Osteoblast (primary cell): ENCODE measurements at places on chromosomes 6 and 20.

GRCh38 chr6:111598181-111598580 lies 7.5 kb downstream of the TRAF3IP2 start:
- DNase-seq: no peak

DNA sequence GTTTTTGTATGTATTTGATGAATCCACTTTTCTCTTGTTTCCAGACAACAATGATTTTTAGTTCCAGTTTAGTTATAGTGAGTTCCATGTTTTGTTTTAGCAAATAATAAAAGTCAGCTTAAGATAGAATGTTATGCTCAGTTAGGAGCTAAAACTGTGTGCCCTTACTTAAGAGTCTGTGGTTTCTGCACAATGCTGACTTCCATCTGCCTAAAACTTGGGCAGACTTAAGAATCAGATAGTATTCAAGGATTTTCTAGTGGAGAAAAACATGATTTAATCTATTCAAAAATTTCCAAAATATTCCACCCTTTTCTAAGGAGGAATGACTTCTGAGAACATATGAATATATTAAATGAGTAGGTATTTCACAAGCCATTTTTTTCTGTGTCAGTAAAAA lies 32.8 kb downstream of the LAMA4 start:
- no peak for DNase-seq

GRCh38 chr20:48220033-48220633 lies 434.9 kb upstream of the SULF2 start:
- DNase-seq: peak; percentile 25

GRCh38 chr6:79607000-79607399 lies 24.1 kb upstream of the SH3BGRL2 start:
- DNase-seq: no peak

- DNase-seq: peak; percentile 94
Observed at GRCh38 chr20:6051505-6051904, 2.4 kb downstream of the LRRN4 start.

DNA sequence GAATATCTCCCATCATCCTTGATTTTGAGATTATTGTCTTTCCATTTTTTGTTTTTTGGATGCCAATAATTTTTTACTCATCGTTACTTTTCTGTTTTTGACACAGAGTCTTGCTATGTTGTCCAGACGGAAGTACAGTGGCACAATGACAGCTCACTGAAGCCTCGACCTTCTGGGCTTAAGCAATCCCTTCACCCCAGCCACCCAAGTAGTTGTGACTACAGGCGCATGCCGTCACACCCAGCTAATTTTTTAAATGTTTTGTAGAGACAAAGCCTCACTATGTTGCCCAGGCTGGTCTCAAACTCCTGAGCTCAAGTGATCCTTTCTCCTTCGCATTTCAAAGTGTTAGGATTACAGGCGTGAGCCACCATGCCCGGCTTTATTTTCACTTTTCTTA lies 602.4 kb upstream of the AGPAT4 start:
- DNase-seq: no peak

- DNase-seq: no peak
Observed at GRCh38 chr6:34106900-34107299, 39.0 kb downstream of the GRM4 start.

DNA sequence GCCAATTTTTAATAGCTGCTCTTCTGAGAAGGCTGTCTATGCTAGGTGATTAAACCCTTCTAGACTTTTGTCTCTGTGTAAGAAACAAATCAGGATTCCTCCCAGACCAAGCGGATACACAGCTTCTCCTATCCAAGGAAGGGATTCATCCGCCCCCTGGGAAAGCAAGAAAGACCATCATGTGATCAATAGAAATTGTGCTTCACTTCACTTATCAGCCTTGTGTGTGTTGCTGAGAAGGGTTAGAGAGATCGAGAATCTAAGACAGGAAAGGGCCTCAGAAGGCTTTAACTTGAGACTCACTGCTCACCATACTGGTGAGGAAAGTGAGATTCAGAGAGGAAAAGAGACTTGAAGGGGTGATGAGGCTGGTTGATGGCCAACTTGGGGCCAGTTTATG lies 1.5 kb downstream of the ABCC10 start:
- peak; percentile 86 for DNase-seq

GRCh38 chr6:30326526-30327231 lies at the start of gene TRIM39:
TRIM39 (plus strand) TSS chr6:30326927; CDS start chr6:30329318, 2,391 bp downstream.
- peak; percentile 97 for DNase-seq

DNA sequence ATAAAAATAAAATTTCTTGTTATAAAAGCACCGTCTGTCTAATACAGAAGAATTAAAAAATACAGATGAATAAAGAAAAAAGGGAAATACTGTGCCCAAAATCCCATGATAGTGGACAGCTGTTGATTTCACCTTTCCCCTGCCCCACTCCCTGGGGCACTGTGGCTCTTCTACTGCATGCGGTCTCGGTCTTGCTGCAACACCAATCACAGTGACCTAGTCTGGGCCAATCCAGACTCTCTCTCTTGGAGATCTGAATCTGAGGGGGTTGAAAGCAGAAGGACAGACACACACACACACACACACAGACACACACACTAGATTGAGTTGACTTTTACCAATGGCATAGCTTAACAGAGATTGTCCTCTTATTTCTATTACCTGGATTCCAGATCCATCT lies 70.5 kb upstream of the FYN start:
- DNase-seq: no peak

- no peak for DNase-seq
Observed at GRCh38 chr6:35681298-35681697, 7.4 kb downstream of the FKBP5 start.

DNA sequence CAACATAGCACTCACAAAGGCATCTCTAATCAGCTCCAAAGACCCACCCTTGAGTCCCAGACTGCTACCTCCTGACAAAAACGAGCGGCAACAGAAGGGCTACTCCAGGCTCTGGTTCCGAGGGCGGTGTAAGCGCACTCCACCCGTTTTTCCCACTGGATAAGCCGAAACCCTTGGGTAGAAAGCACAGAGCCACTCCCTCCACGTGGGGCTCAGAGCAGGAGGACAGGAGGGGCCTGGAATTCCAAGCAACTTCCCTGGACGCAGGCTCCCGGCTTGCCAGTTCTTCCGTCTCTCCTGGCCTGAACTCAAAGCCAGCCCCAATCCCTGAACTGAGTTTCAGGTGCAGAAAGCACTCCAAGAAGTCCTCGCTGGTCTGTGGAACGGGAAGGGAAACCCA lies 7.4 kb downstream of the GMEB2 start:
- DNase-seq: no peak

- peak; percentile 56 for DNase-seq
Observed at GRCh38 chr6:151692216-151692615, 115.3 kb upstream of the ESR1 start.

GRCh38 chr20:37336369-37337207 lies 9.4 kb upstream of the SRC start:
- peak; percentile 74 for DNase-seq

- no peak for DNase-seq
Observed at GRCh38 chr6:45491874-45492273, 114.1 kb upstream of the SUPT3H start.

GRCh38 chr6:41571021-41571780 lies 25.0 kb downstream of the FOXP4 start:
- peak; percentile 89 for DNase-seq

DNA sequence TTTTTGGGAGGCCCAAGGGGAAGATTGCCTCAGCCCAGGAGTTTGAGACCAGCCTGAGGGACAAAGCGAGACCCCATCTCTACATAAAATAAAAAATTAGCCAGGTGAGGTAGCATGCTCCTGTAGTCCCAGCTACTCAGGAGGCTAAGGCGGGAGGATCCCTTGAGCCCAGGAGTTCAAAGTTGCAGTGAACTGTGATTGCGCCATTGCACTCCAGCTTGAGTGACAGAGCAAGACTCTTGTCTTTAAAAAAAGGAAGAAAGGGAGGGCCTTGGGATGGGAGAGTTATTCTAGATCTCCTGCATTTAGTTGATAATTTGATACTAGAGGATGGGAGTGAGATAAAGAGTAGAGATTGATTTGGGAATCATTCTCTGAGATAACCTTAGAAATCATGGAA lies 68.1 kb downstream of the ITCH start:
- DNase-seq: no peak

GRCh38 chr6:170471491-170471890 lies 81.6 kb downstream of the PSMB1 start:
- DNase-seq: no peak

GRCh38 chr6:41674231-41675000 lies 36.1 kb downstream of the MDFI start:
- DNase-seq: peak; percentile 81

DNA sequence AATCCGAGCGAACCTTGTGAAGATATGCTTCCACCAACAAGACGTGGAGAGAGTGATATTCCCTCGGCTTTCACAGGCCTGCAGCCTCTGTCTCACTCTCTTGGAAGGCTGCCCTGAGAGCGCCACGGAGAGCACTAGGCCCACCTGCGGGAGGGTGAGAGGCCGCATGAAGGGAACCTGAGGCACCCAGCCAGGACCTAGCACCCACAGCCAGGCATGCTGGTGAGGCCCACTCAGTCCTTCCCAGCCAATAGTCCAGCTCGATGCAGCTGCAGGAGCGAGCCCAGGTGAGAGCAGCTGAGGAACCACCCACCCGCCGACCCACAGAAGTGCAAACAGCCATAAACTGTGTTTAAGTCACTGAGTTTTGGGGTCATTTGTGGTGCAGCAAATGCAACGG lies 227.2 kb downstream of the QKI start:
- DNase-seq: no peak

GRCh38 chr6:168129292-168130167 lies 50.5 kb upstream of the FRMD1 start:
- DNase-seq: no peak

- DNase-seq: no peak
Observed at GRCh38 chr6:39841291-39841690, 49.1 kb downstream of the DAAM2 start.

DNA sequence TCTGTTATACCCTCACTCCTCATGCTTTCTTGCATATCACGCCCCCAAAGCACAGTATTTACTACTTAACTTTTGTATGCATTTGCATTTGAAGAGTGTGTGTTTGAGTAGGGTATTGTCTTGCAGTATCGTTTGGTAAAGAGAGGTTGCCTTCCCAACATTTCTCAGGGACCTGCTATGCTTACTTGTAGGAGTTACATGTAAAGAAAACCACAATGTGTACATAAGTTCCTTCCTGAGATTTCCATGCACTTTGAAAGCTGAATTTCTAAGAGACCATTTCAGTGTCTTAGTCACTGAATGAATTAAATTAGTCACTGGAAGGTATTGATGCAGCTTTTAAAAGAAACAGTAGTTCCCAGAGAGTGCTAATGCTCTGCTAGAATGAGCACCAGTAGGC lies 159.3 kb upstream of the LAMA2 start:
- no peak for DNase-seq

- peak; percentile 86 for DNase-seq
Observed at GRCh38 chr6:42118162-42119001, 24.0 kb downstream of the C6orf132 start.

DNA sequence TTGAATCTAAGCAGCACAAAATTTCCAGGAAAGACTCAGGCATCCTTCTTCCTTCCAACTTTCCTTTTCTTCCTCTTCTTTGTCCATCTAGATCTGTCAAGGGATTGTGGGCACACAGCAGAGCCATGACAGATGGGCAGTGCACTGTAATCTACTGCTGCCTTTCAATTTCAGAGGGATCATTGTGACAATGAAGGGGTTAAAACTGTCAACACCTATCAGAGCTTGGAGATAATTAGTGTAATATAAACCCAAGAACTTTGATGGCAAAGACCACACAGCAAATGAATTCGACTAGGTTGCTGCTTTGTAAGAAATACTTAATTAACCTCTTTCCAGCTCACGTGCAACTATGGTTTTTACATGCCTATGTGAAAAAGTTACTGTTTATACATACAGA lies 55.0 kb downstream of the SAMD5 start:
- DNase-seq: no peak

DNA sequence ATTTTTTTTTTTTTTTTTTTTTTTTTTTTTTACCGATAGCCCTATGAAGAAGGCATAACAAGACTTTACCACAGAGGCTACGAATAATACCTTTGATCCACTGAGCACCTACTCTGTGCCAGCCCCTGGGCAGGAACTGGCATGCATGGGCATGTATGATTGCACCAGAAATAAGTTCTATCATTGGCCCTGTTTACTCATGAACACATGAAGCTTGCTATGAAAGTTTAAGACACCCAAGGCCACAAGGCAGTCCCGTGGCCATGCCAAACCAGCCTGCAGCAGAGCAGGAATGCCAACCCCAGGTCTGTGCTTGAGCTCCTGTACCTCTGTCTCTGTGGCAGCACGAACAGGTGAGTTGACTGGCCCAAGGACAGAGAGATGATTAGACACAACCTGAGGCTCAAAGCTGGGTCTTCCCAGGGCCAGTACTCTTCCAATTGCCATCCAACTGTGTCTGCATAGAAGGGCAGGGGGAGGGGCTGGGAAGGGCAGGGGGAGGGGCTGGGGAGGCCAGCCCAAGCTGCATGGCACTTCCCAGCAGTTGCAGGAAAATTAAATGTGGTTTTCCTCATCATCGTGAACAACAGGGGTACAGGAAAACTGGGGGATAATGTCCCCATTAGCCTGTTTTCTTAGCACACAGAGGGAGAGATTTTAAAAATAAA lies 63.5 kb downstream of the LRFN2 start:
- DNase-seq: no peak
